ENCODE measurements at places on chromosomes 3 and 15. TPM values are rescaled to one million over a fixed set of nuclear protein-coding genes. Genes with fewer than 3 reads are reported as not detected.

ISY1 gene
- total RNA-seq, result 22.9 TPM

AQP9 gene
- total RNA-seq, result not detected

DCLK3 gene
- total RNA-seq, result not detected

CCR3 gene
- total RNA-seq, result not detected

HDDC3 gene
- total RNA-seq, result 11.6 TPM

SCAANT1 gene
- total RNA-seq, result not detected

PLSCR2 gene
- total RNA-seq, result not detected

TIPARP gene
- total RNA-seq, result 40.4 TPM

RUBCN gene
- total RNA-seq, result 13.4 TPM

NUDT16 gene
- total RNA-seq, result 10.7 TPM

PDIA5 gene
- 119 TPM for total RNA-seq

KNG1 gene
- total RNA-seq, result not detected

BCHE gene
- 54.9 TPM for total RNA-seq

ZNF106 gene
- 97.4 TPM for total RNA-seq

NMD3 gene
- 97.0 TPM for total RNA-seq

MFSD1 gene
- total RNA-seq, result 228 TPM

LOXL1 gene
- 143 TPM for total RNA-seq

All from smooth muscle cell of the umbilical artery (primary cell).